ENCODE measurements at places on chromosomes 7 and 10.

- peak; percentile 75 for DNase-seq
Measured at GRCh38 chr10:77716458-77717317, 79.1 kb upstream of the KCNMA1 start.

DNA sequence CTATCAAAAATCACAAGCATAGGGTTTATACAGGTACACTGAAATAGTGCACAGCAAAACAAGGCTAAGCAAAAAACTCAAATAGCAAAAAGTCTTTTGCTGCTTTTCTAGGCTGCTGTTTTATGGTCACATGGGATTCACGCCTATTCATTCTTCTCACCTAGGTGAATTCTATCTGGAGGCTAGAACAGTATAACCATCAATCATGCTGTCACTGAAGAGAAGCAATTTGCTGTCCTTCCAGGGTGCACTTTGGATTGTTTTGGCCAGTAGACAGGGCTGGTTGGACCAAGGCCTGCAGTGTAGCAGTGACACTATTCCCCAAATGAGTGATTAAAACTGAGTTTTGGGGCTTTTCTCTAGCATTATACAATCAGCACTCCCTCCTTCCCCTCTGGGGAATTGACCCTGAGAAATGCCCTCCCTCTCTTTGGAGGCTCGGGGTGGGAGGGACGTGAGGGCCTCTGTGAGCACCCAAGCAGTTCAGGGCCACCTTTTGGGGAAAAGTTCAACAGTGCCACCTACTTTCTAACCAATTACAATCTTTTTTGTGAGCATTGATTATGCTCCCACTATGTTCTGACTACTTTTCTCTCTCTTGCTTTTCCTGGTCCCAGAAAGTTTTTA is 16.2 kb upstream of the SND1 start:
- no peak for DNase-seq

DNA sequence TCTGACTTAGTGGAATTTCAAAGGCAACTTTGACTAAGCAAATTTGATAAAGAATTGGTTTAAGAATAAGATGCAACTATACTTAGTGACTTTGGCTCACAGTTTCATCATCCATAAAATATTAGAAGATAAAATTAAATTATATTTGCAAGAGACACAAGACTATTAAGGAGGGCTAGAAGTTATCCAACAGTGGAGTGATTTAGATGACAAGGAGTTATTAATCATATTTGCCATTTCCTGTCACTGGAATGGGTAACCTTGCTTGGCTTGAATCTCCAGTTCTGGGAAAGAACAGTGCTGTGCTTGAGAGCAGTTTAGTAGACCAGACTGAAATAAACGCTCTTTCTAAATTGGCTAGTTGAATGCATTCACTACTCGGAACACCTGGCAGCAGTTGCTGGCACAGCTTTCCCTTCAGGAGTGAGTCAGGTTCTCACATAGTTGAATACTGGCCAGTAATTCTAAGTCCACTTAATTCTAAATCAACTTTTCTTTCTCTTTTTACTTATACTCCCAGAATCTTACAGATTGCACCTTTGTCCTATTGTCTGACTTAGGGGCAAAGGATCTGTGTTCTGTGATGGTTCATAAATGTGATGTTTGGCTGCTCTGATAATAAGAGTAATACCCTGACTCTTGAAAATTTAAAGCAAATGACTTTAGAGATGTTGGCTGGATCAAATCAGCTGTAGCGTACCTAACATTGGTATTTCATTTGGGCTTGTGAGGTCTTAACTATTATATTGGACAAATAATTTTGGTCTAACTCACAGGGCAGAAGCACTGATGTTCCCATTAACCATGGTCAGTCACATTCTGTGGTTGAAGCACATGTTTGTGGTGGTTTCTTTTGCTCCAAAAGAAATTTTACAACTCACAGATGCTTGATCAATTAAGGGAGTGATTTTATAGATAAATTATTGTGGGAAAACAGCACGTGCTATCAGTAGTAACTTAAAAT is 16.6 kb downstream of the STMP1 start:
- DNase-seq = no peak

DNA sequence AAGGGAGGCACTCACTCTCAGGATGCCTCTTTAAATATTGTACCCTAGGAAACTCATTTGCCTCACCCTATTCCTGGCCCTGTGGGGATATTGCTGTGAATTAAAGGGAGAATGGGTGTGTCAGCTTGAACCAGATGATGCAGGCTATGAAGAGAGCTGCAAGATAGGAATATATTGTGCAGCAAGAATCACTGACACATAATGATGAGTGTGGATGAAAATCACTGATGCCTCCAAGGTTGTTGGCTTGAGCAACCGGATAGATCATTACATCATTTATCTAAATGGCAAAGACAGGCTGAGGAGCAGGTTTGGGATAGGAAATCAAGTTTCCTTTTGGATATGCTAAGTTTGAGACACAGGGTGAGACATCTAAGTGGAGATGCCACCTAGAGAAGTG is 6.2 kb downstream of the SLC26A4 start:
- DNase-seq = no peak

DNA sequence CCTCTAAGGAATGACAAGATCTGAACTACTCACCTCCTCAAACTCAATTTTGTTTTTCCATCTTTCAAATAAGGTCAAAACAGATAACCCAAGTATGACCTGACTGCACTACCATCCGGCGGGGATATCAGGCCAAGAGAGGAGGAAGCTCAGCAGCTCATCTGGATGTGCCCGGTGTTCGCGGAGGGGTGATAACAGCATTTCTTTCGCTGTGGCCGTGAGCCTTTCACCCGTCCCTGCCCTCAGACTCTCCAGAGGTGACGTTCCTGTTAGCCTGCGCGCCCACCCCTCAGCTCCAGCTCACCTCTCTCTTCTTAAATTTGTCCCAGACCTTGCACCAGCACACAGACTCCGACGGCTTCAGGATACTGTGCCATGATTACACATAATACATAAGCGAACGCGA is 526 bp downstream of the ZNF248 start:
- DNase-seq = peak; percentile 8

GRCh38 chr7:48274662-48275061 is 103.4 kb downstream of the ABCA13 start:
- DNase-seq = no peak

DNA sequence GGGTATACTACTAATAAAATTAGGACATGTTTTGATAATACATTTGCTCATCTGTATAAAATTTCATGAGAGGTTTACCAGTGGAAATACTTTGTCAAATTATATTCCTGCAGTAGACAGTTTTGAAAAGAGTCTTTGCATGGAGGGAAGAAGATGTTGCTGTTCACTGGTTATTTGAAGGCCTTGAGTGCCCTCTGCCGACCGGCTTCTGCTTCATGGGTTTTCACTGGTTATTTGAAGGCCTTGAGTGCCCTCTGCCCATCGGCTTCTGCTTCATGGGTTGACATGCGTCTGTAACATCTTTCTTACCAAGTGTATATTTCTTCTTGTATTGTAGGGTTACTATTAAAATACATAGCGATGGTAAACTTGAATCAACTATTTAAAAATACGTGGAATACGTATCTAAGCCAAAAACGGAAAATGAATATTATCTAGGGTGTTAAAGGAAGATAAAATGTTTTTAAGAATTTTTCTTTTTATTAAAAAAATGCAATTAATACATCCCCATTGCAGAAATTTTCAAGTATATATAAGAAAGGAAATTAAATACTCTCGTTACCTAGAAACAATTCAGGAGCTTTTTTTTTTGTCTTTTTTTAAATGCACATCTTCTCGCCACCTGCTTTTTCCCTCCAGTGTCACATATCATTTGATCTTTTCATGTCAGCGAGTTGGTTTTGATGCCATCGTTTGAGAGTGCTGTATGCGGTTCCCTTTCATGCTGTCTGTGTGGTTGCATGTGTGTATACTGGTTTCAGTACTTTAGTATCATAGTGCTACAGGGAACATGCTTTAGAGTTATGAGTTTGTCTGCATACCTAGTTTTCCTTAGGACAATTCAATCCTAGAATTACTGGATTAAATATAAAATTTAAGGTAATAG is 73.4 kb downstream of the SHH start:
- DNase-seq = peak; percentile 71

GRCh38 chr7:45988405-45989057 is 67.5 kb upstream of the IGFBP3 start:
- DNase-seq = no peak

DNA sequence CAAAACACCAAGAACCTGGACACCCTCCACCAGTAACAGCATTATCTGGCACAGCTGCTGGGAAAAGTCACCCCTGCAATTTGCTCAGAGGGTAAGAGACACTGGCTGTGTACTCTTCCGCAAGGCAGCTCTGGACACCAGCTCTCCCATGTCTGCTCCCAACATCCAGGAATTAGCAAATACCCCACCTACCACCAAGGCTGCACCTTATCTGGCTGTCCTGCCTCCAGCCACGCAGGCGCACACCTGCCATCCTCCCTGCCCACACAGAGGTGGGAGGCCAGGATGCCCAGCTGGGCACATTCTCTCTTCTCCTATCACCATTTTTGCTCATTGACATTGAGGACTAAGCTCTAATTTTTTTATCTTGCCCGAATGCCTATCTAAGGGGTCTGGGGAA is 20.3 kb upstream of the BNIP3 start:
- DNase-seq = no peak

- DNase-seq = peak; percentile 52
Measured at GRCh38 chr10:101066146-101066895, 4.5 kb downstream of the KAZALD1 start.

- peak; percentile 25 for DNase-seq
Measured at GRCh38 chr10:6014241-6014761, 37.0 kb upstream of the IL15RA start.

DNA sequence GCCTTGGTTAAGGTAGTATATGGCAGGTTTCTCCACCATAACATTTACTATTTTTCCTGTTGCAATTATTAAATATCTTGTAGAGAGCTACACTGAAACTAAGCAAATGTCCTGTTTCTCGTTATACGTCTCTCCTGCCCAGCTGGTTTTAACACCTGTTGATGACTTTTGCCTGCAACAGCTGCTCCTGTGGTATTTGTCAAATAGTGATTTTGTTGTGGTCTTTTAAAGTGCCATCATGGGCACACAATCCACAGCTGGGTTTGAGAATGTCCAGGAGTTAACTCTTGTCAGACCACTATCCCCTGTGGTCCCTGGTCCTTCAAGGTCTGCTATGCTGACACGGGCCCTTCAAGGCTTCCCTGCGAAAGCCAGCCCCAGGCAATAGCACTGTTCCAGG is 24.9 kb upstream of the SEC61G start:
- DNase-seq = no peak

DNA sequence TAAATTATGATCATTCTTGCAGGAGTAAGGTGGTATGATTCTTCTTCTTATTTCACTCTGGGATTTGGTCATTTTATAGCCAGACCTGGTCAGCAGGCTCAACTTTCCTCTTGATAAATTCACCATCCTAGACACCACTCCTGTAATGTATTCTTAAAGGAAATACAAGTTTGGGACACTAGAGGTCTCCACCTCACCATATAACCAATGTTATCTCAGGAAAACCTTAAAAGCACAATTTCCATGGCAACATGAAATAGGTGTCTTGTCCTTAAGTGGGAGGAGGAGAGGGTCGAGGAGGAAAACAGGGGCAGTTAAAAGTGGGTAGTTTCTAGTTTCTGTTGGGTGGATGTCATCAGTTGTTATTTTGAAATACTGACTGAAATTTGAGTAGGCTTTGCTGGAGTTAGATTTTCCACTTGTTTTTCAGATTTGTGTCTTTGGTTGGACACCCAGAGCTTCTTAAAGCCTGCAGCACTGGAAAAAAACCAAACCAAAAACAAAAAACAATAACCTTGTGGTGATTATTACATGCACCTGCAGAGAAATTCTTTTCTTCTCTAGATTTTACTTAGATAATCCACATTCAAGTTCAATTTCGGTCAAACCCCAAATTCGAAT is 163.1 kb downstream of the PRKCQ start:
- no peak for DNase-seq

DNA sequence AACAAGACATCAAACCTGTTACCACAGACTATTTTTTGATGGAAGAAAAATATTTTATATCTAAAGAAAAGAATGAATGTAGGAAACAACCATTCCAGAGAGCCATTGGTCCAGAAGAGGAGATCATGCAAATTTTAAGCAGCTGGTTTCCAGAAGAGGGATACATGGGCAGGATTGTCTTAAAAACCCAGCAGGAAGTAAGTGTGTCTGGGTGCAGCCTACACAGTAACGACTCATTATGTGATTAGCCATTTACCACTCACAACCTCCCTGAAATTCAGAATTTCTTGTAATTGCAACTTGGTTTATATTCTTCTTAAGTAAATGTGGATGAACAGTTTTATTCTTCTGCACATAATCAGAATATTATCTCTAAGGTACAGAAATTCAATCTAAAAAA is 46.2 kb downstream of the NOC3L start:
- DNase-seq = no peak

DNA sequence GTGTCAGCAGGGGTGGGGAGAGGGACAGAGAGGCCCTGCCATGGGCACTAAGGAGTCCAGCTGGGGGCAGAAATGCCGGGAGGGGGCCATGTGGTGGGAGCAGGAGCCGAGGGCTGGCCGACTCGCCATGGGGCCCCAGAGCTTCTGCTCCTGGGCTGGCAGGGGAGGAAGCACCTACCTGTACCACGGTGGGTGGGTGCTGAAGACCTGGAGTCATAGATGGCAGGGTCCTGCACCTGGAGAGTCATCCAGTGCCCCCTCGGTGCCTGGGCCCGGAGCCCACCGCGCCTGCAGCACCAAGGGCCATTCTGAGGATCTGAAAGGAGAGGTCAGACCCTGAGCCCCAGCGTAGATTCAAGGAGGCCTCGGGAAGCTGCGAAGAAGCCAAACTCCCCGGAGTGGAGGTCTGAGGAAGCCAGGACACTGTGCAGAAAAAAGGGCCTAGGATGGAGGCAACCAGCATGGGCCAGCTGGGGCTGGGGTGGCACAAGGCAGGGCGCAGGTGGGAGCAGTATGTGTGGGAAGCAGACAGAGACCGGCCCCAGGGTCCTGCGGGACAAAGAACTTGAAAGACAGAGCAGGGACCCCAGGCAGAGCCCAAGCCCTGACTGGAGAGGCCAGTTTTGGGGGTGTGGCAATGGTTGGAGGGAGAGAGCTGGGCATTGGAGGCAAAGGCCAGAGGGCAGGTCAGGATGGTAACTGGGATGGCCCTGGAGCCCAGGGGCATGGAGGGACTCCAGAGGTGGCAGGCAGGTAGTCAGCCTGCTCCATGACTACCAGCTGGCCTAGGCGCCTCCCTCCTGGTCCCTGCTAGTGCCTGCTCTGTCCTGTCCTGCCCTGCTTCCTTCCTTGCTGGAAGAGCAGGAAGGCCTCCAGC is 26.7 kb upstream of the SMARCD3 start:
- DNase-seq = no peak

Measured in NCI-H2171 treated with DMSO at 0.1 percent for 48 hours (cell line).